ENCODE measurements at places on chromosomes 1 and 21.

GRCh38 chr1:184283999-184284398 is 102.8 kb upstream of the C1orf21 start:
- no peak for DNase-seq

- DNase-seq, result no peak
These were observed 38.2 kb downstream of the KCNJ6 start for GRCh38 chr21:37877888-37878684.

DNA sequence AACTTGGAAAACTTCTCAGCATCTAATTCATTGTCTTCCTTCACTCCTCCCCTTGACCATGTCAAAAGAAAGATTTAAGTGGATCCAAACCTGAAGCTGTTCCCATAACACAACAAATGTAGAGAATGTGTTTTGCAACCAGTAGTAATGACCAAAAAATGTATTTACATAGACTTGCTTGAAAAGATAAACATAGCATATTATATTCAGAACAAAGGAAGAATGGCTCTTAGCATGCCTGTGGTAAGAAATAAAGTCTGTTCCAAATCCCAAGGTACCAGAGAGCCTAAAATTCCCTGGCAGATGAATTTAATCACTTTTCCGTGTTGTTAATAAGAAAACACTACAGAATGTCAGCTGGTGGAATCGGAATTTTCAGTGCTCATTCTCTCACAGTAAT is 36.8 kb downstream of the FMO3 start:
- DNase-seq, result no peak

DNA sequence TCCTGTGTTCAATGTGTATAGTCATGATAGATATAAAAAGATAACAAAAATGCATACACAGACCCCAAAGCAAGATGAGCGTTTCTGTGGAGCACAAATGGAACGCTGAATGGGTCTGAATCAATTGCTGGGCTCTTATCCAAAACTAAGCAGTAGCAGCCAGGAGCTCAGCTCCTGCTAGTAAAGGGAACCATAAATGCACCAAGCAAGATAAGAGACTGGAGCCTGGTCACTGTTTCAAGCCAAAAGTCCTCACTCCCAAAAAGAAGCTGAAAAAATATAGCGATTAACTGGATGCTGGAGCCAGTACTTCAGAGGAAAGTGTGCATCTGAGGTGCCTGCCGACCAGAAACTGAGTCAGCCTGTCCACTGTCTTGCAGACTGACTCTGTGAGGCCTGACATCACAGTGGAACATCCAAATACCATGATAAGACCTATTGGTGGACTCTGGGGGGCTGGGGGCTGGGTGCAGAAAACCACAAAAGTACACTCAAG is 68.9 kb downstream of the LRRC8C start:
- no peak for DNase-seq

GRCh38 chr21:31520561-31521098 is 138.9 kb upstream of the SOD1 start:
- DNase-seq, result peak; percentile 65

DNA sequence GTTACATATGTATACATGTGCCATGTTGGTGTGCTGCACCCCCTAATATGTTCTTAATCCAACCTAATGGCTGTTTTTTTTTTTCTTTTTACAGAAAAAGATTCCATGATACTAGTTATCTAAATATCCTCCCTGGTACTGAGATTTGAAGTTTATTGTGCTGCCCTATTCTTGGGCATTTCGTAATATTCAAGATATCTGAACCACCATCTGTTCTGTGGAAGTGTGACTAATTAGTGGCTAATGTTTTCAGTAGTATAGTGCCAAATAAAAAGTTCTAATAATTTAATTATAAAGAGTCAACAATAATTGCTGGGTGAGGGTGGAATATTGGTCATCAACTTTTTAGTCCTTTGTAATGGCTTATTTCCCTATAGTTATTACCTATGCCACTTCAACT is 217.5 kb downstream of the GABPA start:
- no peak for DNase-seq

DNA sequence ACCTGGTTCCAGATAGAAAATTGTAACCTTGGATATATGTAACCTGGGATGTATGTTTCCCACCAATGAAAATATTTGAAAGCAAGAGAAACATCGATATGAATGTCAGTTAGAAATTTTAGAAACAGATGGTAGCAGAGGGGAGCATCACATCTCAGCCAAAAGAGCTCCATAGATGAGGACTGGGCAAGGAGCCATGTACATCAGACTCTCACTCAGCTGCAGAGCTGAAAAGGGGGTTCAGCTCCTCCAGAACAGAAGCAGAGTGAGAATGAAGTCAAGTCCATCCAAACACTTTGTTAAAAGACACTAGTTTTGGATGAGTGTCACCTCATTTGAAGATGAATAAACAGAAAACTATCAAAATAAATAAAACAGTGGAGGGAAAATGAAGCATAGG is 202.4 kb downstream of the HMCN1 start:
- no peak for DNase-seq

GRCh38 chr1:63920154-63921117 is 146.6 kb downstream of the ROR1 start:
- no peak for DNase-seq

- DNase-seq, result no peak
These were observed 7.0 kb downstream of the RPS6KA1 start for GRCh38 chr1:26536521-26536920.

All from NCI-H748 treated with DMSO at 0.1 percent for 48 hours (cell line).